ENCODE measurements at places on chromosomes 7 and 10. TPM values are rescaled to one million over a fixed set of nuclear protein-coding genes. Genes with fewer than 3 reads are reported as not detected.

SLC29A3 gene
- total RNA-seq, result 2.8 TPM

SFTPA1 gene
- not detected for total RNA-seq

TRIM73 gene
- 0.13 TPM for total RNA-seq

COL28A1 gene
- 2.4 TPM for total RNA-seq

PTN gene
- 0.29 TPM for total RNA-seq

- DNase-seq, result no peak
These were observed 3.7 kb downstream of the NOD1 start for GRCh38 chr7:30474893-30475292.

DNA sequence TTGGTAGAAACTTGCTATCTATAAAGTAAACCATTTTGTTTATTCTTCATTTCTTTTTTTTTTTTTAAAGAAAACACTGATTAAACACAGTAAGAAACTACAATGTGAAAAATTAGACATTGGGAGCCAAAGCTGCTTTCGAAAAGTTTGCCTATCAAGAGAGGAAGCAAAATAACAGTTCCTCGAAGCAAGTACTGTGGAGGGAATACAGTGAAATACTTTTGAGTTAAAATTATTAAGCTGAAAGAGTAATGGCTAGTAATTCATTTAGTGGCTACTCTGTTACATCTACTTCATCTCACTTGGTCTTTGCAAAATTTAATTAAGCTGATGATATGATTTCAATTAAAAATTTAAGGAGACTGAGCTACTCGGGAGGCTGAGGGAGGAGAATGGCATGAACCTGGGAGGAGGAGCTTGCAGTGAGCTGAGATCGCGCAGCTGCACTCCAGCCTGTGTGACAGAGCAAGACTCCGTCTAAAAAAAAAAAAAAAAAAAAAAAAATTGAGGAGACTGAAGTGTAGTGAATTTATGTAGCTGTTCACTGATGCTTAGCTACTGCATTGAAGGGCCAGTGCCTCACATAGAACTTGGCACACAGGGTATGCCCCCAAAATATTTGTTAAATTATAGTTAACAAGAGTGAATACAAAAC, 982.1 kb upstream of the MBL2 start:
- no peak for DNase-seq

DNA sequence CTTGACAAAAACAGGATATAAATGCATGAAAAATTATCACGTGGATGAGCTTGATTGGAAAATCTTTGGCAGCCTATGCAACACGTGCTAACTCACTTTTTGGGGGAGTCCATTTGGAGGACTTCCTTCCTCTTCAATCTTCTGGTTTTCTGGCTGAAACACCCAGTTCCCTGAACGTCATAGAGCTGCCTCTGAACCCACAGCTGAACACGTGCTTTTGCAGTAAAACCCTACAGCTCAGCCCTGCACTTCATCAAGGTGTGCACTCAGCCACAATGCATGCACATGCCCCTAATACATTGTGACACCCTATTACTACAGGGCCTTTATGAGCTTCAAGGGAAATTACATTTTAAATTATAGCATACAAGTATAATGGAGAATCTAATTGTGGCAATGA, 808.7 kb upstream of the AUTS2 start:
- no peak for DNase-seq

GRCh38 chr10:100342627-100342972, 4.4 kb upstream of the SCD start:
- no peak for DNase-seq

DNA sequence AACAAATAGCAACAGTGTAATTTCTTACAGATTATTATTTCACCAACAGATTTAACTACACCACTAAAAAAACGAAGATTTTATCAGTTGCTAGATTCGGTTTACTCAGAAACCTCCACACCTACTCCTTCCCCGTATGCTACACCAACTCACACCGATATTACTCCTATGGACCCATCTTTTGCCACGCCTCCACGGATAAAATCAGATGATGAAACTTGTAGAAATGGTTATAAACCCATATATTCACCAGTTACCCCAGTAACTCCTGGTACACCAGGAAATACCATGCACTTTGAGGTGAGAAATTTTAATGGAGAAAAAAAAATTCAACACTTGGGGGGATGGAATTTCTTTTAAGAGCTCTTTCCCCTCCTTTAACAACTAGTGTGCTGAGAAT, 92.5 kb downstream of the KMT2E start:
- no peak for DNase-seq

GRCh38 chr7:77525231-77525630, 11.9 kb upstream of the PTPN12 start:
- DNase-seq, result no peak

Measured in gastrocnemius medialis (tissue), 4 donors.